Lung microvascular endothelial cell (primary cell): ENCODE measurements at places on chromosomes 4 and X. TPM values are rescaled to one million over a fixed set of nuclear protein-coding genes. Genes with fewer than 3 reads are reported as not detected.

NLGN4X gene
- 0.22 and 0.40 TPM in 2 replicates for total RNA-seq

MOSPD2 gene
- 5.4 and 6.9 TPM in 2 replicates for total RNA-seq

ARSJ gene
- 12.4 and 13.9 TPM in 2 replicates for total RNA-seq

PARM1 gene
- under 0.01 TPM in 1 of 2 replicates, not detected in the other for total RNA-seq

SSX4 gene
- not detected in 2 replicates for total RNA-seq

MANBA gene
- total RNA-seq = 6.8 and 9.1 TPM in 2 replicates

ADGRL3 gene
- total RNA-seq = 0.87 and 1.6 TPM in 2 replicates

ZNF711 gene
- 3.3 and 4.6 TPM in 2 replicates for total RNA-seq

KCND1 gene
- 0.20 and 0.22 TPM in 2 replicates for total RNA-seq

HMX1 gene
- total RNA-seq = not detected in 2 replicates

PPP1R2C gene
- not detected in 2 replicates for total RNA-seq

CENPVL2 gene
- total RNA-seq = not detected in 2 replicates

FOXP3 gene
- not detected in 2 replicates for total RNA-seq

SOWAHD gene
- not detected in 2 replicates for total RNA-seq

GAGE12J gene
- total RNA-seq = not detected in 2 replicates

F8A2 gene
- total RNA-seq = not detected in 2 replicates

KLF3 gene
- 17.0 and 26.8 TPM in 2 replicates for total RNA-seq

RNF175 gene
- under 0.01 and 0.20 TPM in 2 replicates for total RNA-seq

PGAM4 gene
- total RNA-seq = not detected in 2 replicates

VAMP7 gene
- 31.8 and 32.7 TPM in 2 replicates for total RNA-seq

DUX4 gene
- total RNA-seq = not detected in 2 replicates

SPANXN3 gene
- not detected in 2 replicates for total RNA-seq

H2BW2 gene
- total RNA-seq = not detected in 2 replicates

CLDN34 gene
- under 0.01 and 0.20 TPM in 2 replicates for total RNA-seq

BMX gene
- 81.9 and 208 TPM in 2 replicates for total RNA-seq

DCAF4L1 gene
- under 0.01 TPM in 2 replicates for total RNA-seq

PRSS12 gene
- total RNA-seq = 0.60 and 7.2 TPM in 2 replicates

CCKAR gene
- not detected in 2 replicates for total RNA-seq

MAP7D2 gene
- total RNA-seq = under 0.01 TPM in 2 replicates

AMER1 gene
- 0.65 and 1.2 TPM in 2 replicates for total RNA-seq

PRKG2 gene
- not detected in 2 replicates for total RNA-seq

CSAG2 gene
- total RNA-seq = not detected in 2 replicates

GPR143 gene
- total RNA-seq = 2.2 and 3.3 TPM in 2 replicates

MECP2 gene
- 12.9 and 20.2 TPM in 2 replicates for total RNA-seq

KLB gene
- total RNA-seq = under 0.01 and 0.20 TPM in 2 replicates

MEPE gene
- not detected in 2 replicates for total RNA-seq

TSPAN5 gene
- total RNA-seq = 74.3 and 83.9 TPM in 2 replicates

MAGEA9B gene
- total RNA-seq = not detected in 2 replicates

TLR3 gene
- total RNA-seq = 0.40 and 0.44 TPM in 2 replicates

GLUD2 gene
- 0.44 and 0.79 TPM in 2 replicates for total RNA-seq

IL13RA2 gene
- 0.20 and 0.65 TPM in 2 replicates for total RNA-seq

SMIM31 gene
- not detected in 2 replicates for total RNA-seq

RASL11B gene
- under 0.01 TPM in 1 of 2 replicates, not detected in the other for total RNA-seq

COL4A6 gene
- 0.20 and 2.4 TPM in 2 replicates for total RNA-seq

ARHGEF6 gene
- total RNA-seq = 5.9 and 12.7 TPM in 2 replicates

KIAA1210 gene
- total RNA-seq = not detected in 2 replicates

TRMT10A gene
- total RNA-seq = 4.8 and 5.0 TPM in 2 replicates

MAOB gene
- not detected in 2 replicates for total RNA-seq

KLF8 gene
- total RNA-seq = 0.20 and 0.22 TPM in 2 replicates

FAM53A gene
- total RNA-seq = 1.1 and 1.4 TPM in 2 replicates

NIPAL1 gene
- under 0.01 and 0.20 TPM in 2 replicates for total RNA-seq

TTC29 gene
- under 0.01 TPM in 1 of 2 replicates, not detected in the other for total RNA-seq

RPS6KA6 gene
- 0.87 and 0.99 TPM in 2 replicates for total RNA-seq
